ENCODE measurements at places on chromosomes 2 and 18.

- no peak for DNase-seq
Measured at GRCh38 chr2:943821-944220, 6.8 kb upstream of the SNTG2 start.

GRCh38 chr2:85560812-85561279 is 447 bp downstream of the GGCX start:
- DNase-seq: no peak

- DNase-seq: no peak
Measured at GRCh38 chr2:10661846-10662245, 27.9 kb downstream of the NOL10 start.

DNA sequence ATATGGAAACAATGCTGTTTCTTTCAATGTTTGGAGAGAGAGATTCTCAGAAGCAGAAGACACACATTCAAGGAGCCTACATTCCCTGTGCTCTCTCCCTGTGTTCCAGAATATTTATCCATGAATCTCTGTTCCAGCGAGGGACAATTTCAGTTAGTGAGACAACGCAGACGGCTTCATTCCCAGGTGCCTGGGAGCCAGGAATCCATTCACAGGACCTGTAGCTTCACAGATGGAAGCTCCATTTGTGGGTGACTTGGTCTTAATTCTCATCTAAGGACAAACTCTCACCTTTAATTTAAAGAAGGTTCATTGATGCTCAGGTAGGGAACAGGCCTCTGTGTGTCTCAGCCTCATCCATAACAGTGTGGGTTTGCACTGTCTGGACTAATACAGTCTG is 1156.6 kb downstream of the RPIA start:
- peak; percentile 1 for DNase-seq

DNA sequence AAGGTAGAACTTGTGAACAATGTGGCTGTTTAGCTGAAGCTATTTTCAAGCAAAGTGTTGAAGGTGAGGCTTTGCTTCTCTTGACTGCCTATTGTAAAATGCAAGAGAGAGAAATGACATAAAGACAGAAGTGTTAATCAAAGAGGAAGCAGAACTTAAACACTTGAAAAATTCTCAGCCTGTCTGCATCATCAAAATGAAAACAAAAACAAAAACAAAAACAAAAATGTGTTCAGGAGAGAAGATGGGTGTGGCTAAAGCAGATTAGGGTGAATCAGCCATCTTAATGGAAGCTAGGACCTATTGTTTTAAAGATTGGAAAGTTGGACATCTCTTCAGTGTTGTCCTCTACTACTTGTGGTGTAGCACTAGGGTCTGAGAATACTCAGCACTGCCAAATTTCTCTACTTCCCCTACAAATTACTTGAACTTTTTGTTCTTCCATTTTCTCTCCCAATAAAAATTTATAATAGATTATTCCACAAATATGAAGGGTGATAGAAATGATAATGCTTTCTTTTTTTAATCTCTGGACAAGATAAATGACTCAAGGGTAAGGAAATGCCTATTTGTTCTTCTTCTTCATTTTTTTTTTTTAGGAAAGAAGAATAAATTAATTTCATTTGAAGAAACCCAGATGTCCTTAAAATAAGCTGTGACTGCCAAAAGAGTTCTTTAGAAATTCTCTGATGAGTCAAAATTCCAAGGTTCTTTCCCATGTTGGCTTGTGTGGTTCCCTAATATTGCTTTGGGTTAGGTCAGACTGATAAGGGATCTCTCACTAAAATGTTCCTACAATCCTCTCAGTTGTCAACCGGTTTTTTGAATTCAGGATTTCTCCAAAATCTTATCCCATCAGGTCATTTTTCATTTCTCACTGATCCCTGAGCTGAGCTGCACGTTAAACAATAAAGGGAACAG is 571.2 kb upstream of the ZEB2 start:
- peak; percentile 62 for DNase-seq

DNA sequence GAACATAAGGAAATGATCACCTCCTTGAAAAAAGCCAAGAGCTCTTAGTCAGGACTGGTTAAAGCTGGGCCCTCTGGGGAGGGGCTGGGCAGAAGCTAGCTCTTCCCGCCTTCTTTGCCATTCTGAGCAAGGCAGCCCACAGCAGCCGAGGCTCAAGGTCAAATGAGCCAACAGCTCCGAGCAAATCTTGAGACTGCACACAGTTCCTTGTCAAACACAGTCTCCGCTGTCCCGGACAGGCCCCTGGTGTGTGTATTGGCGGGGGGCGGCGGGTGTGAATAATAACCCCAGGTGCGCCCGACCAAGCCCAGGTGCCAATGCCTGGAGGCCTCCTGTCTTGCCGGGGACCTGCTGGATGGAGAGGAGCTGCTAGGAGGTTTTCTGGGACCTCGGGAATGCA is 46.4 kb upstream of the ACAA2 start:
- no peak for DNase-seq

DNA sequence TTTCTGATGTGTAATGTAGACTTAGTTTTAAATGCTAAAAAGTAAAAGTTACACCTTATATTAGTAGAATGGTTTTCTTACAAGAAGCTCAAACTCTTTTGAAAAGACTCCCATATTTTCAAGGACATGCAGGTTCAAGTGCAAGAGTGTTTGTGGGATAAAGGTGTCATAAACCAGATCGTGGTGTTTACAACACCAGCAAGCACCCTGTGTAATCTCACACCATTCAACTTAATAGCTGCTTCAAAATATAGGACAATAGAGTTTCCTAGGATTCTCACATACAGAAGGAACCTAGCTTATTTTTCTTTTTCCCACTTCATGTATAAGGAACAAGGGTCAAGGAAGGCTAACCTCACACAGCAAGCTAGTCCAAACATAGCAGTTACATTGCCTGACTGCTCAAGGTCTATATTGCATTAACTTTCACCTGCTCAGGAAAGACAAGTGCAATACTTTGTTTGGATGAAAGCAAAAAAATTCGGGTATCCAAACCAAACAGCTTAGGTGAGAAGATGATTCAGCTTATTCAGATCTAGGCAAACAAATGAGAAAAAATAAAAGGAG is 172.3 kb downstream of the IKZF2 start:
- no peak for DNase-seq

DNA sequence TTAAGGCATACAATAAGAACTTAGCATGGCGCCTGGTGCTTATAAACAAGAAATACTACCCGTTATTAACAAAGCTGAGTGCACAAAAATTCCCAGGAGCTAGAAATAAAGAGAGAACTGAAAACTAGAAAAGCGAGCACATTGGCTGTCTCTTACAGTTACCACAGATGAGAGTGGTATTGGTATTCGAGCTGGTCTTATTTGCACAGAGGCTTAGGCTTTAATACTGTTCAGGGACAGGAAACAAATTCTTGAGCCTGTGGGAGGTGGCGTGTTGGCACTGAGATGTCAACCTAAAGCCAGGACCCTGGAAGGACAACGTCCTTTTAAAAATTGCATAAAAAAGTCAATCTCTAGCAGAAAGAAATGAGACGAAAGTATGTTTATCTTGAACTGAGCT is 67.3 kb upstream of the IGFBP2 start:
- DNase-seq: no peak

DNA sequence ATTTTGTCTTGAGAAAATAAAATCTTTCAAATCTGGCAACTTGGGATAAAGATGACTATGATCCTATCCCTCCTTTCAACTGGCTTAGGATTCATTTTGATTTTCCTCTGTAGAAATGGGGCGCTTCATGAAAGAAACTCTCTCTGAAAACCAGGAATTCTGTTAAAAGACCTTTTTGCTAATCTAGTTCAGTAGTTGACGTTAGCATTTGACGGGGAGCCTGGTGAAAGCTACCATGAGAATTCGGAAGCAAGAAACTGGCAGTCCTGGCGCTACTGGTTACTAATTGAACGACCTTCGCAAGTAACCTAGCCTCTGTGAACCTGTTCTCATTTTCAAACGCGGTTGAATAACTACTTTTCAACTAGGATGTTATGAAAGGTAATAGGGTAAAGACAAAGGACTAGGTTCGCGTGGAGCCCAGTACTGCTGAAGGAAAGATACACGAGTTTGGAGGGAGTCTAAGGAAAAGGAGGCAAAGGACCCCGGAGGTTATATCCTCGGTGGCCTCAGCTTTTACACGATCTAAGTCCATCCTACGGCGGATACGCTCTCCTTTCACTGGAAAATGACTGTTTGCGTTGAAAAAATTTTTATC is 604 bp upstream of the STK11IP start:
- peak; percentile 13 for DNase-seq

DNA sequence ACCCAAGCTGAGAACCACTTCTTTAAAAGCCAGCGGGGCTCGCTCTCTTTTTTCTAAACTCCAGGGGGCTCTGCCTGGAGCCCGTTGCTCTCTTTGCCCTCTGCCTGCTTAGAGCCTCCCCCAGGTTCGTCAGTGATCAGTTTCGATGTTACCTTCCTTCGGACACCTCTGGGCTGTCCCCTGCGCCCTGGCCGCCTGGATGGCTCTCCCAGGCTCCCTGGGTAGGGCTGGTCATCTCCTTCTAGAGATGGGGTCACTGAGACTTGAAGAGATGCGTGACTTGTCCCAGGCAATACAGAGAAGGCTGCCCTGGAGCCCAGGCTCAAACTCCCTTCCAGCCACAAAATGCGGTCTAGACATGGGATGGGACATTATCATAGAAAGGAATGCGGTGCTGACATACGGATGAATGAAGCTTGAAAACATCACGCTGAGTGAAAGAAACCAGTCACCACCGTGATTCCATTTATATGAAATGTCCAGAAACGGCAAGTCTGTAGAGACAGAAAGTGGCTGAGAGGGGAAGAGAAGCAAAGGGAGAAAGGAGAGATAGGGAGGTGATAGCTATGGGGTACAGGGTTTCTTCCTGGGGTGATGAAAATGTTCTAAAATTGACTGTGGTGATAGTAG is 14.6 kb downstream of the KCNF1 start:
- DNase-seq: peak; percentile 10

DNA sequence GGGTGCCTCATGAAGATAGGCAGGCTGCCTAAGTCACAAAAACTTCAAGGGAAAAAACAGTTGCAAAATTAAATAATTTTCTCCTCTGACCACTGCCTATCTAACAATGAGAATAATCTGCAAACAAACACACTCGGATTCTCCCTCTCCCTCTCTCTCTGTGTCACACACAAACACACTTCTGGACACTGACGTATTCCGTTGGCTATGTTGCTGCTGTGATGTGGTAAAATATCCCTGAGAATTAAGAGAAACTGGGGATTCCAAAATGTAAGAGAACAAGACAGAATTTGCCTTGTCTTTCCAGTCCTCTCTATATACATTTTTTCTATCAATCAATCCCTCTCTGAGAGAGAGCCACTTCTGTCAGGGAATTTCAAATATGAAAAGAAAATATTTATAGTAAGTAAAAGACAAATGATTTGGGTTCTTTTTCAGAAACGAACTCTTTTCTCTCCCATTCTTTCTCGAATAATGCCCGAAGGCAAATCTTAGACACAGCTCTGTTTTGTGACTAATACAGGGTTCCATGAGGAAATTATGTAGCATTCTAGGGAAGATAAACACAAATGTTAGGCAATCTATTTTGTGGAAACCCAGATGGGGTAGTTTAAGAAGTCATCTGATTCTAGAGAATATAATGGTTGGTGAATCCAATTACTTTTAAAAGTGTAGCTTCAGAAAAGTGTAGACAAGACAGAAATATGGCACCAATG is 310.3 kb upstream of the CYP26B1 start:
- DNase-seq: peak; percentile 51

DNA sequence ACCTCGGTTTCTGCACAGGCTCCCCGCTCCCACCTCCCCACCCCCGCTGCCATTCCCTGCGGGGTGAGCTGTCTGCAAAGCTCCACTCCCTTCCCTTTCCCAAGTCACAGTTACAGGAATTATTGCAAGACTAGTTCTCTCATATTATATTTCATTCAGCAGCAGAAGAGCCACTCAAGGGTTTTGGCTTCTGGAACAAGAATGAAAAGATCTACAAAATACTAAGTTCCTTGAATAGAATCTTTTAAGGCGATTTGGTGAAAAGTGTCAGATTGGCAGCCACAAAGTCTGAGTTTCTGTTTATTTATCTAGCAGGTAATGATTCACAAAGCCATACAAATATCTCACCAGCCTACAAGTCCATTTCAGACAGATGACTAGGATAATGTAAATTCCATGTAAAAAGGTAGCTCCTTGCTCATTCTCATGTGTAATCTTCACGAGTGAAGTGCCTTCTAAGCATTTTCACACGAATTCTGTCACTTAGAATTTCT is 221.9 kb upstream of the RBBP8 start:
- DNase-seq: peak; percentile 13

GRCh38 chr2:27627963-27628766 is 647 bp downstream of the CCDC121 start:
- DNase-seq: peak; percentile 68

DNA sequence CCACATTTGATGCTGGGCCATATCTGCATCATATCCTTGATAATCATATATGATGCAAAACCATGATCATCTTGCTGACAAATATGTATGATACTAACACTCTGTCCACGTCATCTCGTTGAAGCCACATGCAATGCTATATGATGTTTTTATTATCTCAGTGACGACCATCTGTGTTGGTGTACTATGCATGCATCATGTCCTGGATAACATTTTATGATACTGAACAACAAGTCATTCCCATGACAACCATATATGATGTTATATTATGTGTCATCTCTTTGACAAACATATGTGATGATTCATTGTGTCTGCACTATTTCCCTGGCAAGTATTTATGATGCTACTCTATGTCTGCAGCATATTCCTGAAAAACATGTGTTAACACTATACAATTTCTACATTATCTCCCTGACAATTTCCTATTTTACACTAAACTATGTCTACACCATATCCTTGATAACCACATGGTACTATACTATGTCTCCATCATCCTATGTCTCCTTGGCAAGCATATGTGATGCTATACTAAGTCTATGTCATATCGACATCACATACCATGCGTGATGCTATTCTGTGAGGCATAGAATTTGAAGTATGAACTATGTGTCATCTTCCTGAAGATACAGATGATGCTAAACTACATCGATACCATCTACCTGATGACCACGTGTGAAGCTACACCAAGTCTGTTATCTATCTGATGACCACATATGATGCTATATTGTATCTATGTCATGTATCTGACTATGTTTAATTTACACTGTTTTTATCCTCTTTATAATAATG is 37.0 kb downstream of the DAW1 start:
- DNase-seq: no peak
